ENCODE measurements at places on chromosomes 5 and 9.

DNA sequence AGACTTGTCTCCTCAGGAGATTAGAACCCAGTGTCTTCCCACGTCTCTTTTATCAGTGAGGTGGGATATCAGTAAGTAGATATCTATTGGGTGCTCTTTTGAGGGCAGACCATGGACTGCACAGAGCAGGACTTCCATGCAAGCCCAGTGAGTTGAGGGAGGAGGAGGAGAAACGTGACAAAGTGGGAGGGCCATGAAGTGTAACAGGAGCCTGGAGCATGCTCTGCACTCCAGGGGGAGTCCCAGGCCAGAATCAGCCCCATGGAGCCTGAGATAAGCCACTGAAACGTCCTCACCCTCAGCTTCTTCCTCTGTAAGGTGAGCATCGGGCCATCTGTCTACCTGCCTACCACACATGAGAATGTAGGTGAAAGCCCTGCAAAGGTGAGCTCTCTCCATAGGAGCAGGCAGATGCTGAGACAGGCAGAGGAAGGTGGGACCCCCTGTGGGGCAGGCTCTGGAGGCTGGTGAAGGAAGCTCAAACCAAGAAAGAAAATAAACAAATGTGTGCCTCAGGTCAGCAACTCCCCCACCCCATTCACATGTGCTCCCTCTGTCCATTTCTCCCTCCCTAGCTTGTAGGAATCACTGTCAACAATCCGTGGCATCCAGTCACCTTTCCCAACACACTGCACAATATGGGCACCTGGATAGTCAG lies 87.4 kb downstream of the NRG2 start:
- no peak for DNase-seq

DNA sequence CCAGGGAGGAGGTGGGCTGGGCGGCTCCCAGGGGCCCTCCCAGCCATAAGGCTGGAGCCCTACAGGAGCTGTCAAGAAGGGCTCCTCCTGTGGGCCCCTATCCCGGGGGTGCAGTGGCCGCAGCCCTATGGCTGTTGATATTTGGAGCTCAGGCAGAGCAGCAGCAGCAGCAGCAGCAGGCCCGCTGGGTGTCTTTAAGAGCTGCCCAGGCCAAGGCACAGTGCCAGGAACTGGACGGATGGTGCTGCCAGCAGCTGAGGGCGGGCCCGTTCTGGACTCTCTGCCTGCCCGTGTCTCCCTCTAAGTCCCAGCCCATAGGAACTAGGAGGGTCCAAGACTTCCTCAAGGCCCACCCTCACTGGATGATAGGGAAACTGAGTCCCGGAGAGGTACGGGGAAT lies 3.6 kb downstream of the AK1 start:
- no peak for DNase-seq

DNA sequence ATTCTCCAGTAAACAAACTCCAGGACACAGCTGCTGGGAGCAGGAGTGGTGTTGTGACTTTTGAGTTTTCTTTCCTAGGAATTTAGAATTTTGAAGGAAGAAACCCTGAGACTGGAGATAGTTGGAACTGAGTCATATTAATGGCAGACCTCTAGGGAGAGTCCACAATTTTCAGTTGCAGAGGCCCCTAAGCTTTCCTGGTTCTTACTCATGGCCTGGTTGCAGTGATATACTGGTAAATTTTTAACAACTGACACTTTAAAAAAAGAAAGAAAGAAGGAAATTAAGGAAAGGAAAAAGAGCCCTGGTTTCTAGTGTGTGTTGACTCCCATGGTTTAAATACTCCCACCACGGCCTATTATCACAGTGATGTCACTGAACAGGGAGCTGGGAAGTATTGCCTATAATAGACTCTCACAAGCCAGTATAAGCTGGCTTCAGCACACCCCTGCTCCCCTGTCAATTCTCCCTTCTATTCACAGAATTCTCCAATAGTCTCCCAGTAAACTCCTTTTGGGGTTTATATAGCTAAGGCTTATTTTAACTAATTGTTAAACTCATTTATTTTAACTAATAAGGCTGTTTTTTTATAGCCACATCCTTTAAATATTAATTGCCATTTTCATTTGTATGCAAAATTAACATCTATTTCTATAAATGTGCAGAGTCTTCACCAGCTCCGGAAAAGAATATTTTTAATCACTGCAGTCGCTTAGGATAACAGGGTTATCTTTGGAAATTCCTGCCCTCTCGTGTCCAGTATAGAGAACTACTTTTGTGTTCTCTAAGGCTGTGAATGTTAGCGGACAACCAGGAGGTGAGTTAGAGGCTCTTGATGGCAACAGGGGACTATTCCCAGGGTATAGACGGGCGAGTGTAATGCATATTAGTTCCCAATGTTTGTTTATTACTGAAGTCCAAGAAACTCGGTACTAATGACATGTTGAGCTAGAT lies 59.7 kb downstream of the GGTA1 start:
- DNase-seq = no peak

- DNase-seq = no peak
Observed at GRCh38 chr9:68832101-68832500, 127.1 kb downstream of the PIP5K1B start.

Measured in type B pancreatic cell (in vitro differentiated cells).